ENCODE measurements at places on chromosomes 7 and 10. TPM values are rescaled to one million over a fixed set of nuclear protein-coding genes. Genes with fewer than 3 reads are reported as not detected.

Gene LRRC18
- not detected for total RNA-seq

Gene CCNJ
- 3.9 TPM for total RNA-seq

Gene ITPRID1
- total RNA-seq, result not detected

Gene CXCL12
- 93.7 TPM for total RNA-seq

Gene SLC35G1
- 7.0 TPM for total RNA-seq

Gene ENKUR
- total RNA-seq, result not detected

- H3K4me1 ChIP-seq, result no peaks in the 10 kb centered on the region
- no peak overlapping the region for H3K27ac ChIP-seq
- no peaks in the 10 kb centered on the region for H3K27me3 ChIP-seq
- DNase-seq, result no peak
- H3K4me3 ChIP-seq, result no peak overlapping the region
Observed at GRCh38 chr7:45447296-45447695, 126.9 kb upstream of the ADCY1 start.

GRCh38 chr7:20328027-20328426 is 2.7 kb upstream of the ITGB8 start:
- H3K4me1 ChIP-seq, result peaks cover 29% of the 10 kb centered on the region
- H3K36me3 ChIP-seq, result no peaks in the 10 kb centered on the region
- H3K27me3 ChIP-seq, result no peaks in the 10 kb centered on the region

GRCh38 chr7:39618868-39619267 is 4.5 kb upstream of the RALA start:
- peaks cover 27% of the 10 kb centered on the region for H3K4me1 ChIP-seq
- H3K27me3 ChIP-seq, result no peaks in the 10 kb centered on the region
- no peak overlapping the region for H3K4me3 ChIP-seq

GRCh38 chr7:3089493-3089892 is 45.8 kb upstream of the CARD11 start:
- no peak for DNase-seq
- no peaks in the 10 kb centered on the region for H3K36me3 ChIP-seq
- H3K4me3 ChIP-seq, result no peak overlapping the region
- no peaks in the 10 kb centered on the region for H3K4me1 ChIP-seq

- H3K27ac ChIP-seq, result no peak overlapping the region
- H3K4me3 ChIP-seq, result no peak overlapping the region
- peaks cover 6% of the 10 kb centered on the region for H3K4me1 ChIP-seq
- no peaks in the 10 kb centered on the region for H3K27me3 ChIP-seq
- no peak for DNase-seq
Observed at GRCh38 chr7:158531661-158532060, 56.0 kb downstream of the PTPRN2 start.

DNA sequence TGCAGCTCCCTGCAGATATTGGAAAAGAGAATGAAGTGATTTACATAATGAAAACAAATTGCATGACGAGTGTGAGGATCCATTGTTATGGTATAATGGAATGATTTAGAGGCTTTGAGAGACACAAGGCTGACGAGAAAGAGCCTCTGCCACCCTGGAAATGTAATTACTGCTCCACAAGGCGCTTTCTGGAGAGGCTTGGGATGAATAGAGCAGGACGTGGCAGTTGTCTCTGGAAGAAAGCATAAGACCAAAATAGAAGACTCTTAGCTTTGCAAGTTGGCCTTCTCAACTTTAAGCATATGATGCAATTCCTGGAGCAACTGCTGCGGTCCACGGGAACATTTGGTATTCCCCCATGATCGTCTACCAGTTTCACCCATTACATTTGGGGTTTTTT is 181.9 kb upstream of the TCF7L2 start:
- no peaks in the 10 kb centered on the region for H3K27me3 ChIP-seq
- no peak overlapping the region for H3K27ac ChIP-seq
- no peaks in the 10 kb centered on the region for H3K4me1 ChIP-seq

DNA sequence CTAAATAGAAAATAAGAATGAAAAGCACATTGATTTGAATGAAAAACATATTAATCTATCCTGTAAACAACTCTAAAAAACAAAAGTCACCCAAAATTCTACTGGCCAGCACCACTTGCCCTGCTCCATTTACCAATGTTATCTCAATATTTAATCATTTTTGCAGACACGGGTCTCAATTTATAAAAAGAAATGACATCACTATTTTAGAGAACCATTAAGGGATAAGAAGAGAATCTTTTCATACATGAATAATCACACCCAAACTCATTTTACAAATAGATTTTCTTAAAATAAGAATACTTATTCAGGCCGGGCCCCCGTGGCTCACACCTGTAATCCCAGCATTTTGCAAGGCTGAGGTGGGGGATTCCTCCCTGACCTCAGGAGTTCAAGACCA is 3.9 kb downstream of the SAR1A start:
- DNase-seq, result no peak
- no peaks in the 10 kb centered on the region for H3K36me3 ChIP-seq
- peaks cover 43% of the 10 kb centered on the region for H3K4me1 ChIP-seq

DNA sequence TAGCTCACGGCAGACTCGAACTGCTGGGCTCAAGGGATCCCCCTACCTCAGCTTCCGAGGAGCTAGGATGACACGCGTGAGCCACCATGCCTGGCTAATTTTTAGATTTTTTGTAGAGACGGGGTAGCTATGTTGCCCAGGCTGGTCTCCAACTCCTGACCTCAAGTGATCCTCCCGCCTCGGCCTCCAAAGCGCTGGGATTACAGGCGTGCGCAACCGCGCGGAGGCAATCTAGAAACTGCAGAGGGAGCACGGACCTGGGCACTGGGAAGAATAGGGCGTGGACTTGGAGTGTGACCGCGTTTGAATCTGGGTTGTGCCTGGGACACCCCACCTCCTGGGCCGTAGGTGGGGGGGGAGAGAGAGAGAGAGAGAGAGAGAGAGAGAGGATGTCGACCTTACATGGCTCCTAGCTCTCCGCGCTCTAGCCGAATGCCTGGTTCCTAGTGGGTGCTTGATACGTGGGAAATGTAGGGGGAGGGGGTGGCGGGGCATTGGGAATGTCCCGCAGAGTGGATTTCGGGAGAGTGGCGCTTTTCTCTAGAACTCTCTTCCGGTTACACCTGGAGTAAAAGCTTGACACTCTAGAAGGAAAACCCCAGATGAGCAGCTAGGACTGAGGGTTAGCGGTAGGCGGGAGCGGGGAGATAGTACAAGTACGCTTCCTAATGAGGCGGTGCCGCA is 1.2 kb upstream of the MAP3K8 start:
- H3K4me3 ChIP-seq, result peak overlapping the region; percentile 74
- H3K27ac ChIP-seq, result peak overlapping the region; percentile 96
- H3K36me3 ChIP-seq, result no peaks in the 10 kb centered on the region
- peak; percentile 46 for DNase-seq

DNA sequence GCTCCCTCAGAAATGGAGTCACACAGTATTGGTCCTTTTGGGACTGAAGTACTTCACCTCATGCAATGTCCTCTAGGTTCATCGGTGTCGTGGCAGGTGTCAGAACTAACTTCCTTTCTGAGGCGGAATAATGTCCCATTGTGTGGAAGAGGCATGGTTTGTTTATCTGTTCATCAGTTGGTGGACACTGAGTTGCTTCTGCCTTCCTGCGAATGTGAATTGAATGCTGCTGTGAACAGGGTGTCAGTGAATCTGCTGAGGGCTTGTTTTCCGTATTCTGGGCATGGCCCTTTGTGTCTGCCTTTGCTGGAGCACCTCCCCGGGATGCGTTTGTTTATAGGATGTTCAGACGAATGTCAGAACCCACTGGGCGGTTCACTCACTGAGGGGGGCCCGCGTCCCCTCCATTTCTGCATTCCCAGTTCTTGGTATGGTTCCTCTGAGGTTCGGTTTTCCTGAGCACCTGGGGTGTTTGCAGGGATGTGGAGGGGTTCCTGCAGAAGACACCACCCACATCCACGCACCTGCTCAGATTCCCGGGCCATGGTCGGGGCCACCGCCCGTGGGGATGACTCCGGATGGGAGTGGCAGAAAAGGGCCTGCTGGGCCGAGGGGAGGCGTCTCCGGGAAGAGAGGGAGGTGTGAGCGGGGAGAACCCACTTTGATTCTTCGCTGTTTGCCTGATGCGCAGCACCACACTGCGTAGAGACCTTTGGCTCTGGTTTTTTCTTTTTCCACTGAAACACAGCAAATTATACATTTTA is 33.1 kb downstream of the CHST12 start:
- no peaks in the 10 kb centered on the region for H3K27me3 ChIP-seq
- no peak for DNase-seq
- H3K27ac ChIP-seq, result no peak overlapping the region
- H3K4me3 ChIP-seq, result no peak overlapping the region
- H3K36me3 ChIP-seq, result peaks cover 6% of the 10 kb centered on the region

- no peak overlapping the region for H3K4me3 ChIP-seq
- H3K36me3 ChIP-seq, result no peaks in the 10 kb centered on the region
- no peaks in the 10 kb centered on the region for H3K27me3 ChIP-seq
- DNase-seq, result no peak
Observed at GRCh38 chr7:108239501-108240225, 109.5 kb upstream of the LAMB4 start.

GRCh38 chr7:90594751-90595317 is 1.3 kb upstream of the CDK14 start:
- H3K27me3 ChIP-seq, result no peaks in the 10 kb centered on the region
- H3K4me1 ChIP-seq, result peaks cover 23% of the 10 kb centered on the region
- no peak for DNase-seq
- peak overlapping the region; percentile 1 for H3K4me3 ChIP-seq
- H3K36me3 ChIP-seq, result no peaks in the 10 kb centered on the region

GRCh38 chr7:88396948-88397322 is 90.2 kb upstream of the STEAP4 start:
- no peak overlapping the region for H3K4me3 ChIP-seq
- no peak overlapping the region for H3K27ac ChIP-seq
- no peak for DNase-seq

- no peaks in the 10 kb centered on the region for H3K36me3 ChIP-seq
- H3K27me3 ChIP-seq, result no peaks in the 10 kb centered on the region
- no peak overlapping the region for H3K4me3 ChIP-seq
- no peak for DNase-seq
- no peak overlapping the region for H3K27ac ChIP-seq
- no peaks in the 10 kb centered on the region for H3K4me1 ChIP-seq
Observed at GRCh38 chr10:36766940-36767339, 358.5 kb upstream of the ANKRD30A start.

DNA sequence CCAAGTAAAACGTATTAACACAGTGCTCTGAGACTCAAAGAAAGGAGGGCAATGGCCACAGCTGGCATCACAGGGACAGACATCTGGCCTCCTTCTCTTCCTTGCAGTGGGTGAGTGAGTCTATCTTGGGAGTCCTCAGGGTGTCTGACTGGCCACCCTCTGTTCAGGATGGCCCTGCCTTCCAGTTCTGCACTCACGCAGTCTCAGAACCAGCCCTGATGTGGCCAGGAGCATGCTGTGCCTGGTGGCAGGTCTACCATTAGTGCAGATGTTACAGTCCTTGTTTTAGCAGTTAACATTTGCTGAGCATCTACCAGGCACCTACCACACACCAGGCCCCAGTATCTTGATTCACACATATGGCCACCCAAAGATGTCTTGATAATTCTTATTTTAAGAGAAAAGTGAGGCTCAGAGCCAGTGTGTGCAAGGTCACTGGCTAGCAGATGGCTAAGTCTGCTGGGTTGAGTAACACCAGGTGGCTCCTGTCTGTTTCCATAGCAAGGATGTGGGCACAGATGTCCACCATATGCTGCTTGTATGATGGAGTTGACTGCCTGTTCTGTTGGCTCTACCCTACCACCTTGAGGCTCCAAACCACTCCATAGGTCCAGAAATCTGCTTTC is 23.2 kb upstream of the ARHGAP22 start:
- H3K4me1 ChIP-seq, result no peaks in the 10 kb centered on the region
- no peak for DNase-seq
- no peaks in the 10 kb centered on the region for H3K36me3 ChIP-seq
- no peaks in the 10 kb centered on the region for H3K27me3 ChIP-seq

DNA sequence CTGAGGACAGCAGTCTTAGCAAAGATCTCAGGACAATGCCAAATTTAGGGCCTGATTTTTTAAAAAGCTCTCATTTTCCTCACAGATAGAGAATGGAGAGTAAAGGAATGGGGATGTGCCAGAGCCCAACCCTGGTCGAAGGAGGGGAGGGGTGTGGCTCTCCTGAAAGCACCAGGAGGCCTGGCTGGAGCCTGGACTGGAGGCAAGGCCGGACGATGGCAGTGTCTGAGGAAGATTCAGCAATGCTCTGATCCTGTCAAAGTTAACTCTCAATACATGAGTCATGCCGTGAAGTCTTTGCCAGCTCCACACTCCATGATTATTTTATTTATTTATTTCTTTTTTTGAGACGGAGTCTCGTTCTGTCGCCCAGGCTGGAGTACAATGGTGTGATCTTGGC is 108.3 kb downstream of the UPF2 start:
- no peaks in the 10 kb centered on the region for H3K4me1 ChIP-seq
- H3K4me3 ChIP-seq, result no peak overlapping the region
- DNase-seq, result no peak
- no peaks in the 10 kb centered on the region for H3K27me3 ChIP-seq

GRCh38 chr10:86063341-86063740 is 303.3 kb downstream of the GRID1 start:
- H3K36me3 ChIP-seq, result no peaks in the 10 kb centered on the region
- no peak for DNase-seq
- H3K27me3 ChIP-seq, result no peaks in the 10 kb centered on the region

GRCh38 chr10:122311716-122312115 is 40.6 kb downstream of the BTBD16 start:
- H3K27ac ChIP-seq, result no peak overlapping the region
- H3K4me1 ChIP-seq, result peaks cover 51% of the 10 kb centered on the region
- no peak overlapping the region for H3K4me3 ChIP-seq
- no peaks in the 10 kb centered on the region for H3K36me3 ChIP-seq
- no peaks in the 10 kb centered on the region for H3K27me3 ChIP-seq
- no peak for DNase-seq

DNA sequence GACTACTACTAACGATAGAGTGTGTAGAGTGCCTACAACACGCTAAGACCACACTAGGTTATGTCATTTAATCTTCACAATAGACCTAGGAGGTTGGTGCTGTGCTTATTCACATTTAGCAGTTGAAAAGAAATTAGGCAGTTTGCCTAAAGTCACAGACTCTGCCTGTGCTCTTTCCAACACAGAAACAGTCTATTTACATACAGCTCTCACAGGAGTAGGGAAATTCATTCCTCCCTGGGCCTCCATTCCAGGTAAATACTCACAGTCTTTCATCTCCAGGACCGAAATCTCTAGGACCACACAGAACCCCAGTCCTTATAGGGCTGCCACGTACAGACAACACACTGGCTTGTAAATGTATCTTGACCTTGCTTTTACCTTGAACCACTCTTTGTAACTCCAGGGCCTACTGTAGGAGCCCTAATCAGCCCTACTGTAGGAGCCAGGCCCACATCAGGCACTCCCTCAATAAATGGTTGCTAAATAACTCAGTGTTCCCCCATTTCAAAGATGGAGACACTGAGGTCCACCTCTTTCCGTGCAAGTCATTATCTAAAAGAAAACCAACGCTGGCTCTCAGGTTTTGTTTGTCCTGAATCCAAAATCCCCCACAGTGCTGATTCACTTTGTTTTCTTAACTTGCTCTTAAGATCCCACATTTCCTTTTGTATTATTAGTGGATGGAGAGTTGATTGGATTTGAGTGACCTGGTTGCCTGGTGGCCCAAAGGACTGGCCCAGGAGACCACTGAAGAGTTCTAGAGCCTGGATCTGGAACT is 146.9 kb downstream of the KCNMA1 start:
- H3K4me1 ChIP-seq, result peaks cover 28% of the 10 kb centered on the region
- peak overlapping the region; percentile 74 for H3K27ac ChIP-seq
- no peak overlapping the region for H3K4me3 ChIP-seq
- no peaks in the 10 kb centered on the region for H3K36me3 ChIP-seq
- DNase-seq, result no peak
- H3K27me3 ChIP-seq, result no peaks in the 10 kb centered on the region

GRCh38 chr7:29853789-29854188 is 47.5 kb downstream of the WIPF3 start:
- H3K36me3 ChIP-seq, result no peaks in the 10 kb centered on the region
- H3K4me3 ChIP-seq, result no peak overlapping the region
- no peak for DNase-seq
- H3K27me3 ChIP-seq, result no peaks in the 10 kb centered on the region

Data from body of pancreas (tissue), 4 donors.